ENCODE measurements at places on chromosomes 11 and 22.

GRCh38 chr11:78812513-78813293 lies 238.0 kb upstream of the NARS2 start:
- no peak for DNase-seq

GRCh38 chr11:69376155-69377028 lies 82.4 kb downstream of the MYEOV start:
- DNase-seq = no peak

GRCh38 chr11:45995342-45995734 lies 72.9 kb downstream of the LARGE2 start:
- no peak for DNase-seq

- no peak for DNase-seq
These were observed 2.4 kb downstream of the CTNND1 start for GRCh38 chr11:57764021-57764420.

DNA sequence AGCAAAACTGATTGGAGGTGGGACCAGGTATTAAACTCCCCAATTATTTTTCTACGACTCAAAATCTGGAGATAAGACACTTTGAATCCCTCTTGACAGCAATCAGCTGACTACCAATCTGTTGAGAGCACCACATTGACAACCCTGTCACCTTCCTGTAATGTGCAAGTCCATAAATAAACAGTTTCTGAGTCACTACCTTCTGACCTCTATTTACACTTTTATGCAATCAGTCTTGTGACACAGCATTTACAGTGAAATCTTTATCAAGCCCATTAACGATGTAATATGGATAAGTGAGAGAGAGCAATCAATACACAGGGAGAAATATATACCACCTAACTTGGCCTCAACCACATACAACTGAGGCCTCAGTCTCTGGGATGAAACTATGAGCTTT lies 283.7 kb upstream of the ANO5 start:
- DNase-seq = no peak

DNA sequence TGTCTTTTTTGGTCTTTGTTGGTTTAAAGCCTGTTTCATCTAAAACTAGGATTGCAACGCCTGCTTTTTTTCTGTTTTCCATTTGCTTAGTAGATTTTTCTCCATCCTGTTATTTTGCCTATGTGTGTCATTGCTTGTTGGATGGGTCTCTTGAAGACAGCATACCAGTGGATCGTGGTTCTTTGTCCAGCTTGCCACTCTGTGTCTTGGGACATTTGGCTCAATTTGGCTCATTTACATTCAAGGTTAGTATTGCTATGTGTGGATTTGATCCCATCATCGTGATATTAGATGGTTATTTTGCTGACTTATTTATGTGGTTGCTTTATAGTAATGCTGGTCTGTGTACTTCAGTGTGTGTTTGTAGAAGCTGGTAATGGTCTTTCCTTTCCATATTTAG lies 31.4 kb upstream of the ANKK1 start:
- DNase-seq = no peak

DNA sequence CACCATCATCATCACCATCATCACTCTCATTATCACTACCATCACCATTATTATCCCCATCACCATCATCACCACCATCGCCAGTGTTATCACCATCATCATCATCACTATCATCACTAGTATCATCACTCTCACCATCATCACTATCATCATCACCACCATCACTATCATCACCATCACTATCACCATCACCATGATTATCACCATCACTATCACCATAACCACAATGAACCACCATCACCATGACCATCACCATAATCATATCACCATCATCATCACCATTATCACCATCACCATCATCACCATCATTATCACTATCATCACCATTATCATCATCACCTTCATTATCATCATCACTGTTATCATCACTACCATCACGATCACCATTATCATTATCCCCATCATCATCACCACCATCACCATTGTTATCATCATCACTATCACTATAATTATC lies 326.7 kb downstream of the BRD1 start:
- no peak for DNase-seq

DNA sequence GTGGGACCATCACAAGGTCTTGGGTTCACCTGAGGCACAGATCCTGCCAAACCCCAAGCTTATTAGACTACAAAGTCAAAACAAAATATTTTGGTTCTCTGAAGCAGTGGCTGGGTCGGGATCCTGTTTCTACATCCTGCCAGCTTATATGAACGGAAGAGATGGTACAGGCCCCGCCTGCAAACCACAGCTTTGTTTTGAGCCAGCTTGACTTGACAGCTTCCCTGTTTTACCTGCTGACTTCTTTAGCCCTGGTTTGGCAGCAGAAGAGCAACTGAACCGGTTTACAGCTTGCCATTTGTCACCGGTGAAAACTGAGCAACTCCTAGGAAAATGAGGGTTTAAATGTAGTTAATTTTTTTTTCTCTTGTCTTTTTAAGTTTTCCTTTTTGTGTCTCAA lies 11.4 kb downstream of the PACS1 start:
- peak; percentile 29 for DNase-seq

DNA sequence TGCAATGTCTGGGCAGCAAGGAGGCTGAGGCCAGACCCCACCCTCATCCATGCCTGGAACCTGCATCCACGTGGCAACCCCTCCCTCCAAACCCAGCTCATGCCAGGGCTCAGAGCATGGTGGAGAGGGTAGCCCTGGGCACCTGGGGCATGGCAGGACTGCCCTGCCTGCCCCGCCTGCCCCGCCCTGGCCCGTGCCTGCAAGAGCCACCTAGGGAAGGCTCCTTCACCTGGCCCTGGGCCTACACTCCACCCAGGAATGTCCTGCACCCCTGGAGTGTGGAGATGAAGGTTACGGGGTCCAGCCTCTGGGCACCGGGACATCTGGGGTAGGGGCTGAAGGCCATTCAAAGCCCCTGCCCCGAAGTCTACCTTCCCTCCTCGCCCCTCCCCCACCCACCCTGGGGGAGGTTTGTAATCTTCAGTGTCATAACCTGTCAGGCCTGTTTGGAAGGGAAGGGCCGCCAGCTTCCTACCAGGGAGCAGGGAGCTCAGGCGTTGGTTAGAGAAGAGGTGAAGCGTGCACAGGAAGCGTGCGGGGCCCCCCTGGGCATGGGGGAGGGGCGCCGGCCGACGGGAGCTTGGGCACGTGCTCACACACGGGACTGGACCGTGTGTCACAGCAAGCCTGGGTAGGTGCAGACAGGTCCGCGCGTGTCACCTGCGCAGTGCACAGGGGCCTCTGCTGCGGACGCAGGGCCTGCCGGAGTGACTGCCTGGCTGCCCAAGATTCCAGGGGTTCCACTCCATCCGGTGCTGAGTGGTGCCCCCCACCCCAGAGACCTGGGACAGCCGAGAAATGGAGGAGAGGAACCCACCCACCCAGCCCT lies 30.7 kb upstream of the TH start:
- DNase-seq = no peak

- DNase-seq = no peak
These were observed 42.5 kb upstream of the GAL start for GRCh38 chr11:68641880-68642279.

- no peak for DNase-seq
These were observed 114.8 kb downstream of the CCDC81 start for GRCh38 chr11:86489442-86489841.

DNA sequence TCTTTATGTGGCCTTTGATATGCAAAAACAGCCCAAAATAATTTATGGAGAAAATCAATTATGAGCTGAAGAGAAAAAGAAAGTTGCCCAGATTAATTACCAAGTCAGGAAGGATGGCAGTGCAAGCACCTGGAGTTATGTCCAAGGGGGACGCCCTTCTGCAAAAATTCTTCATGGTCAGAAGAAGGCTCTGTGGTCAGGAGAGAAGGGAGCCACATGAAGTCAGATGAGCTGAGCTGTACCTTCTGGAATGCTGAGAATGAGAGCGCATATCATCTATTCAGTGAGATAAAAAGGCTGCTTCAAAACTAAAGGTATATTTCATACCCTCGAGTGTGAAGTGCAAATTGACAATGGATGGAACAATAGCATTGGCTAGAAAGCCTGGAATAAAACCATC lies 607.4 kb downstream of the NTM start:
- peak; percentile 67 for DNase-seq

GRCh38 chr11:30292545-30292944 lies 30.4 kb upstream of the ARL14EP start:
- no peak for DNase-seq

DNA sequence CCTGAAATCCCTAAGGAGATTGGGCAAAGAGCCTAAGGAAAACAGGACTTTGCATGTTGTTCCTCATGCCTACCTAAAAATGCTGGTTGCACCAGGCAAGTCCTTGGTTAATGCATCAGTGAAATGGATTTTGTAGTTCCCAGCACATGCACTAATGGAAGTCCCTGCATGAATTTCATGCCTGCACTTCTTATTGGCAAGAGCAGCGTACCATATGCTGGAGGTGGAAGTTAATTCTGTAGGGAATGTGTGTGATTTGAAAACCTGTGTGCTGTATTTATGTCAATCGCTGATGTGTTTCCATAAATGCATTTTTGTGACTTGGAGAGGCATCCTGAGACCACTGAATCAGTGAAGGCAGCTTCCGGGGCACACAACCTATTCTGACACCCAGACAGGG lies 140.3 kb upstream of the MTNR1B start:
- no peak for DNase-seq

DNA sequence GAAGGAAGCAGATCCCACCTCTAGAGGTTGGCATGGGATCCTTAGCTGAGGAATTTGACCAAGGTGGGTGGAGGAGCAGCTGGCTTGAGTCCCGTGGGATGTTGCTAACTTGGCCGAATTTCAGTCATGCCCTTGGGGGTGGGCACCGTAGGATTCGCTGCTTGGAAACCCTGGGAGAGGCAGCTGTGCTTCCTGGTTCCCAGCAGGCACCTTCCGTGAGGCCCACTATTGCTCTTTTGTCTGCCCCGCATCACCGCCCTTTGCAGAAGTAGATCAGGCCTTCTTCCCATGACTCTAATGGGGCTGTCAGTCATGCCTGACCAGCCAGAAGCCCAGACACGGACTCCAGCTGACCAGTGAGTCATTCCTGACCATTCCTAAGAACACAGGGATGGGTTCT lies 292.3 kb upstream of the SYN3 start:
- DNase-seq = no peak

GRCh38 chr11:26995701-26996460 lies 2.0 kb downstream of the FIBIN start:
- peak; percentile 35 for DNase-seq

DNA sequence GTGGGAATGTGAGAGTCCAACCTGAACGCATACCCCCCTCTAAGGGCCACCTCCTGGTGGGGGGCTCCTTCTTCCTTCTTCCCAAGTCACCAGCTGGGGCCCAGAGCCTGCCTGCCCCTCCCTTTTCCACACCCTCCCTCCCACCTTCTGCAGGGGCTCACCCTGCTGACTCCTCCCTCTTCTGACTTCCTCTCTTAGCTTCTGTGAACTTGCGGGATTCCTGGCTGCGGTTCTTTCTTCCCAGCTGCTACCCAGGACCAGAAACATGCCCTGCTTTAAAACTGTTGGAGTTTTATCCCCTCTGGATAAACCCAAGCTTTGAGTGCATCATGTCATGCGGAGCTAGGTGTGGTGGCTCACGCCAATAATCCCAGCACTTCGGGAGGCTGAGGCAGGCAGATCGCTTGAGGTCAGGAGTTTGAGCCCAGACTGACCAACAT lies 10.2 kb downstream of the LRRC74B start:
- no peak for DNase-seq

- no peak for DNase-seq
These were observed 11.1 kb downstream of the MCHR1 start for GRCh38 chr22:40690370-40690769.

- no peak for DNase-seq
These were observed 51.5 kb downstream of the SGSM3 start for GRCh38 chr22:40421941-40422340.

- DNase-seq = no peak
These were observed 24.3 kb downstream of the ATG13 start for GRCh38 chr11:46641639-46642038.

DNA sequence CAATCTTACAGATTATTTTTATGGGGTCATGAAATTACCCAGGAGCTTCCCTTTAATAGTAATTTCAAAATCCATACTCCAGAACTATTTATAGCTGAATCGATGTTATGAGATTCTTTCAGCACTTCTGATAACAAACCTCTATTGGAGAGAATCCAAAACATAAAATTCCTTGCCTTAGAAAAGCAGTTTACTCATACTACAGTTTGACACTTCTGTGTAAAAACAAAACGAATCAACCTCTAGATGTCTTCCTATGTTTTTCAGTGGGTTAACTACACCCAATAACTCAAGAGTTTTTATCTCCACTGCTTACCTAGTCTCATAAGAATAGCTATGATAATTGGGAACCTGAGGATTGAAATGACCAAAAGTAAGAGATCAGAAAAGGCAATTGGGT lies 35.6 kb downstream of the KIF18A start:
- DNase-seq = peak; percentile 17

DNA sequence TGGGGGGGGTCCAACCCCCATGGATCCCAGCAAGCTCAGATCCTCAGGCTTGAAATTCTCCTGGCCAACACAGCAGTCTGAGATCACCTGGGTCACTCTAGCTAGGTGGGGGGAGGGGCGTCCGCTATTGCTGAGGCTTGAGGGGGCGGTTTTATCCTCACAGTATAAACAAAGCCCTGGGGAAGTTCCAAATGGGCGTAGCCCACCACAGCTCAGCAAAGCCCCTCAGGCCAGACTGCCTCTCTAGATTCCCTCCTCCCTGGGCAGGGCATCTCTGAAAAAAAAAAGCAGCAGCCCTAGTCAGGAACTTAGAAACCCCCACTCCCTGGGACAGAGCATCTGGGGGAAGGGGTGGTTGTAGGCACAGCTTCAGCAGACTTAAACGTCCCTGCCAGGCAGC lies 16.7 kb downstream of the TRPC6 start:
- DNase-seq = no peak

- no peak for DNase-seq
These were observed 25.1 kb upstream of the TMEM135 start for GRCh38 chr11:87012673-87013072.

Measured in GM23248 (cell line).